ENCODE measurements at places on chromosomes 7 and 10.

GRCh38 chr10:84193846-84194423 is 402 bp upstream of the CDHR1 start:
- DNase-seq: no peak

DNA sequence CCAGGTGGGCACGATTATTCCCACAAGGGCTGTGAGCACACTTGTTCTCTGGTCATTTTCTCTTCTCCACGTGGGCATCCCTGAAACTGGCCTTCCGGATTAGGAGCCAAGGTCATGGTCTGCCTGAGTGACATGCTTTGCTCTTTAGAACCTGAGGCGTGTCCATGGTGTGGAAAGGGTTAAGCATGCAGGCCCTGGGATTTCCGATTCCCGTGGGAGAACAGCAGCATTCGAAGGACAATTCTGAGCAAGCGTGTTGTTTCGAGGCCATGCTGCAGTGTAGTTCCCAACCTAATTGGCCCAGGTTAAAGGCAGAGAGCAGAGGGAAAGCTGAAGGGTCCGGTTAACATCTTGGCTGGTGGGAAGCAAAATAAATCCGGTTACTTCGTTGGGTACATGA is 245.9 kb downstream of the SKAP2 start:
- DNase-seq: no peak

GRCh38 chr7:76233538-76234281 is 32.0 kb downstream of the SRRM3 start:
- no peak for DNase-seq

- DNase-seq: no peak
These were observed 112.3 kb downstream of the JCAD start for GRCh38 chr10:29946953-29947700.

- DNase-seq: no peak
These were observed 952 bp downstream of the DNMBP start for GRCh38 chr10:100008708-100009282.

DNA sequence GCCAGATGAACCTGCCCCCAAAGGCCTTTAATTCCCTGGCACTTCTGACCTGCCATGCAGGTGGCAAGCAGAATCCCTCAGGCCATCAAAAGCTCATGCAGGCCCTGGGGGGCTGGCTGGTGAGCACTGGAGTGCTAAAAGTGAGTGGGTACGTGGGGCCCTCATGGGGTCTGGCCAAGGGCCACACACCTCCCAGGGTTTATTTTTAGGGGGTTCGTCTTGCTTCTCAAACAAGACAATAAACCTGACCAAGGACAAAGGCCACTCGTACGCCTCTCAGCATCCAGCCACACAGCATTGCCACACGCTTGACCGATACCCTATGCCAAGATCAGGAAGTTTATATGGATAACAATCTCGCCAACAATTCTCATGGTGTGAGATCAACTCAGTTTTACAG is 33.1 kb upstream of the DOCK1 start:
- no peak for DNase-seq

GRCh38 chr10:63767138-63767801 is 246.1 kb downstream of the REEP3 start:
- no peak for DNase-seq

DNA sequence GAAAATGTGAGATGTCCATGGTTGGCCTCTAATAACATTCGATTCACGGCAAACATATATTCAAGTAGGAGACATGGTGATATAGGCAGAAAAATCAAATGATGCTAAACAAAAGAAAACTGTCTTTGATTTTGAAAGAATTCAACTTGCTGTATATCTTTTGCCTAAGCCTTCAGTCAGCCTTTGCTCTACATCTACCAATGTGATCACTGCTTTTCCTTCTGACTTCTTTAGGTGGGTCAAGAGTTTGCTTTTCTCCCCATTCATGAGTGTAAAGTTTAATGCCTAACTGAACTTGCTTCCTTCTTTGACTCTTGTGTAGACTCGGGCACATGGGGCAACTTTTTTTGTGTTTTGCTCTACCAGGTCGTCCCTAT is 417 bp upstream of the HIF1AN start:
- no peak for DNase-seq

DNA sequence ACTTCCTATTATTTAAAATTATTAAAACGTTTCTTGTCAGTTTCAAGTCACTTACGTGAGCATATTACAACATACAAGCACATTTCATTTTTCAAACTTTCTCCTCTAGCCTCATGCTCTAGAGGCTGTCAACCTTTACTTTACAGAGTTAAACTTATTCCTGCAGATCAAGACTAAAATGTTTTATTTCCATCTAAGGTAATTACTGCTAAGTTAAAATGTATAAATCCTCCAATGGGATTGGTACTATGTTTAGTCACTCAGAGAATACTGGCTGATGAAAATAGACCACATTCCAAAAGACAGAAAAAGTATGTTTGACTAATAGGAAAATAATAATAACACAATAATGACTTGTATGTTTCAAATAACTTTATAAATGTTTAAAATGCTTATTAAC is 8.4 kb upstream of the TRDMT1 start:
- DNase-seq: no peak

DNA sequence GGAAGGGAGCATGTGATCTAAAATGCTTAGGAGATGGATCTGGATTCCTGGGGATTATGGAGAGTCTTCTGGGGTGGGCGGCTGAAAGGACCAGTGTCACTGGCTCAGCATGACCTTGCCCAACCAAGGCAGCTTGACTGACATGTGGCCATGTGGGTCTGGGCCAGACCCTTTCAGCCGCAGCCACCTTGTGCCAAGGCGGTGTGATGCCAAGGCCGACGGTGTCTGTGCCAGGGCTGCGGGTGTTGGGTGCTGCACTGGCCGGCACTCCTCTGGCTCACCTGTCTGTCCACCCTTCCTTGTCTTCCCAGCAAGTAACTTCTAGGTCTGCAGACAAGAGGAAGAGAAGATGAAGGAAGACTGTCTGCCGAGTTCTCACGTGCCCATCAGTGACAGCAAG is 8.8 kb downstream of the DEPP1 start:
- DNase-seq: no peak

DNA sequence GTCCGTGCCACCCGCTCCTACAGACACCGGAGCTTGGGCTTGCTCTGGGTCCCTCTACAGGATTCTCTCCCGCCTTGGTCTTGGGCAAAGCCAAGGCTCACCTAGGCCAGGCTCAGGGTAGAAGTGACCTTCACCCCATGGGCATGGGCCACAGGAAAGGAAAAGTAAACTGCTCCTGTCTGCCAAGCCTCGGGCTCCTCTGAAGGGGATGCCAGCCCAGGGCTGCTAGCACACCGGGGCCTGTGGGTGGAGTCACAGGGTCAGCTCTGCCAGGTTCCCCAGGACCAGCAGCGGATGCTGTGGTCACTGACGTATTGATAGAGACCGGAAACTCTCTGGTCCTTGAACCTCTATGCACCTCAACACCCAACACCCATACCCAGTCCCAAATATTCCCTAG is 222.7 kb upstream of the MGMT start:
- DNase-seq: no peak

DNA sequence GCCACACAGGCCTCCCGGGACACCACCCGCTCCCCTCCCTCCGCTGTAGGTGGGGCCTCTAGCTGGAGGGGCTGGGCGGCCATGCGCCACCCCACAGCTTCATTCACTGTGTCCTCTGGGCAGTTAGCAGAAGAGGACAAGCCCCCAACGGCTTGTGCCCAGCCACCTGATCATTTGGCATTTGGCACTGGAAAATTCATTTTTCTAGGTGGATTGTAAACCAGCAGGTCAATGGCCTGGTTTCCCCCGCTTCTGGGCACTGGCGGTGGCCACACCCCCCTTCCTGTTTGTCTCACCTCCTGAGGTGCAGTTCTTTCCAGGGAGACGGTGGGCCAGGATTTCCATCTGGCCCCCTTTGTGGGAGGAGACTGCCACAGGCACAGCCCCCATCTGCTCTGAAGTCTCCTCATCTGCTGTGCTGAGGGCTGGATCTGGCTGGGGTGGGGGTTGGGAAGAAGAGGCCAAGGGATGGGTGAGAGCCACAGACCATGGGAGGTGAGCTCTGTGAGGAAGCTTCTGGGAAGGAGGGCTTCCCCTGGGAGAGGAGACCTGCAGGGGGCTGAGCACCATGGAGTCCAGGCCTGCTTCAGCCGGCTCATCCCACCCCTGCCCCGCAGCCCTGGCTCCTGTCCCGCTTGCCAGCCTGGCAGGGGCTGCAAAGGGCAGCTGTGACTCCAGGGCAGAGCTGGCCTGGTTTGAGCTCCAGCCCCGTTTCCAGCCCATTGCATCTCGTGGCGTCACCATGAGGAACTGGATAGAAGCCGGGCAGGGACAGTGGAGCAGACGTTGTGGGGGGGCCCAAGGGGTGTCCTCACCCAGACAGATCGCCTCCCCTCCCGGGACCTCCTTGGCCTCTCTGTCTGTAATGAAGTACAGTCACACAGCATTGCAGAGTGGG is 40.1 kb upstream of the SLC29A3 start:
- DNase-seq: no peak

GRCh38 chr10:36336315-36336714 is 694.2 kb upstream of the FZD8 start:
- DNase-seq: no peak

DNA sequence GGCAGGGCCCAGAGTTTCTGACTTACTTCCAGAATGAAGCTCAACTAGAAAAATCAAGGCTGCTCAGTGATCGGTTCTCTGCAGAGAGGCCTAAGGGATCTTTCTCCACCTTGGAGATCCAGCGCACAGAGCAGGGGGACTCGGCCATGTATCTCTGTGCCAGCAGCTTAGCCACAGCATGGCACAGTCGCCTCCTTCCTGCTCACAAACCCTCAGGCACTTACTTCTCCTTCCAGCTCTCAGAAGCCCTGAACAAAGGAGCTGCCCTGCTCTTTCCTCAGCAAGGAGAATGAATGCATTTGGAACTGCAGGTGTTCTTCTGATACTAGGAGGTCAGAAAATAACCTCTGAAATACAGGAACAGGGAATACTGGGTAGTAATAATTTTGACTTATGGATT is 219.7 kb upstream of the PRSS1 start:
- no peak for DNase-seq

- DNase-seq: no peak
These were observed 108.3 kb downstream of the GLI3 start for GRCh38 chr7:42128703-42129102.

GRCh38 chr7:84799106-84799505 is 387.8 kb downstream of the SEMA3D start:
- no peak for DNase-seq

GRCh38 chr10:24310104-24310503 is 101.2 kb downstream of the KIAA1217 start:
- no peak for DNase-seq

DNA sequence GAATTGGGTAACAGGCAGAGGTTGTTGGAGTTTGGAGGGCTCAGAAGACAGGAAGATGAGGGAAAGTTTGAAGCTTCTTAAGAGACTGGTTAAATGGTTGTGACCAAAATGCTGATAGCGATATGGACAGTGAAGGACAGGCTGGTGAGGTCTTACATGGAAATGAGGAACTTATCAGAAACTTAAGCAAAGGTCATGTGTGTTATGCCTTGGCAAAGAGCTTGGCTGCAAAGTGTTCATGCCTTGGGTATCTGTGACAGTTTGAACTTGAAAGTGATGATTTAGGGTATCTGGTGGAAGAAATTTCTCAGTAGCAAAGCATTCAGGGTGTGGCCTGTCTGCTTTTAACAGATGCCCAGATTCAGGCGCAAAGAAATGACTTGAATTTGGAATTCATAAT is 64.5 kb upstream of the EEPD1 start:
- no peak for DNase-seq

DNA sequence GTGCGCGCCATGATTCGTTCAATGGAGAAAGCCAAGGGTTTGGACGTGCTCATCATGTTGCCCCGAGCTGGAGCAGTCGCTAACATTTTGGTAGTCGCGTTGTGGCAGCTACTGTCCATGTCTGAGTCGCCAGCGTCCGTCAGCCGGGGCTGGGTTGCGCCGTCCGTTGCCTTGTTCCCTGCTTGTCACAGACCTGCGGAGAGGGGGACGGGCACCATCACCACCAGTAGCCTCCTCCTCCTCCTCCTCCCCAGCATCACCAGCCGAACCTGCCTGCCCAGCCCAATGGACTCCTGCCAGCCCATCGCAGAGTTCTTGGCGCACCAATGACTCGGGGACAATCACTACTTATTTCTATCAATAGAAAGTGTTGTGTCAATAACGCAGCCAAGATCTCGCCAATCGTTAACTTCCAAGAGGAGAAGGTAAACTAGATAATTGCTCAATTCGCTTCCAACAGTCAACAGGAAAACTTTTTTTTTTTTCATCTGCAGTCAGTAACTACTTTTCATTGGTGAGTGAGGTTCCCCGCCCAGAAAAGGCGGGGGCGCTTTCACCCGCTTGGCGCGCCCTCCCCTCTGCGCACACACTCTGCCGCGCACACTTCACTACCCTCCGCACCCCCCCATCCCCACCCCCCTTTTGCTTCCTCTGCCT is at the start of gene FEZF1:
Gene FEZF1, minus strand, starts transcription at position 432 of the 657 bp plus-strand sequence. Its CDS starts 313 bp downstream, at position 119.
- no peak for DNase-seq

- DNase-seq: no peak
These were observed 90.1 kb downstream of the SNX10 start for GRCh38 chr7:26381476-26382353.

DNA sequence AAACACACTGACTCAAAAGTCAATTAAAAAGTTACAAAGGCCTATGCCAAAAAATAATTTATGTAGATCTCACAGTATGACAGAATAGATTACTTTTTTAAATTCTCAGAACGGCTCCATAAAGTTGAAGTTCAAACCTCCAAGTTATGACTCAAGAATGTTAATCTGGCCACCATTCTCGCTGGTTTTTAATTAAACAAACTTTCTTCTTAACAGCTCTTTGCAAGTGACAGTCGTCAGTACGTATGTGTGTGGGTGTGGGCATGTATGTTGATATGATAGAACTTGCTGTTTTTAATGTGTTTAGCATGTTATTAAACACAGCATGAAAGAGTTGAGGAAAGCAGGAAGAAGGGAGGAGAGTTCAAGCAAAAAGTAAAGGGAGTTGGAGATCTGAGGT is 18.5 kb downstream of the PRKCQ start:
- DNase-seq: no peak

- DNase-seq: no peak
These were observed 10.5 kb downstream of the ADRA2A start for GRCh38 chr10:111087331-111087756.

DNA sequence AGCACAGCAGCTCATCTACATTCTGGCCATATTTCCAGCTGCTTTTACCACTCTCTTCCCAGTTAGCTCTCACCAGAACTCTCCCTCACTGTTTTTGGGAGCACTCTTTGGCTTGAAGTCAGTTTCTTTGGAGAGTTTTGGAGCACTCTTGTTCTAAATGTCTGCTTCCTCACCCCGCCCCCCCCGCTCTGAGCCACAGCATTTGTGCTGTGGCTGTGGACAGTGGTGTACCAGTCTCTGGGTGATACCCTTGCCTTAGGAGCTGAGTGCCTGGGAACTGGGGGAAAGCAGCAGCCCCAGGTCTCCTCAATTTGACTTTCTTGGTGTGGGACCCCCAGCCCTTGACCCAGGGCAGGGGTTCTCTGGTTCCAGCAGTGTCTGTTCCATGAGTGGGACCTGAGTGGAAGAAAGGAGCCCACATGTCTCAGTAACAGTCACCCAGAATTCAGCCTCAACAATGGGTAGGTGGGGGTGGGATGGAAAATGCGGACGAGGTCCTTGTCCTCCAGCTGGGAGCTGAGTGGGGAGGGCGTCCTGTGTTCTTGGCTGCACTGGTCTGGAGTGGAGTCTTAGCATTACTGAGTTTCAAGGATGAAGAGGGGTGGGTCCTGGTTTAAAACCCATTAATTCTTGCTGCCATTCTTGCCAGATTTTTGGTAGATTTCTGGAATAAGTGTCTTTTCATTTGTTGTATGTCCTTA is 18.0 kb downstream of the RBM33 start:
- no peak for DNase-seq

Data from CD4-positive, alpha-beta T cell treated with Interleukin-17A for 1 hour (primary cell).